ENCODE measurements at places on chromosomes 2 and 18.

- no peak for DNase-seq
Measured at GRCh38 chr2:99299580-99299979, 1.4 kb downstream of the LYG1 start.

DNA sequence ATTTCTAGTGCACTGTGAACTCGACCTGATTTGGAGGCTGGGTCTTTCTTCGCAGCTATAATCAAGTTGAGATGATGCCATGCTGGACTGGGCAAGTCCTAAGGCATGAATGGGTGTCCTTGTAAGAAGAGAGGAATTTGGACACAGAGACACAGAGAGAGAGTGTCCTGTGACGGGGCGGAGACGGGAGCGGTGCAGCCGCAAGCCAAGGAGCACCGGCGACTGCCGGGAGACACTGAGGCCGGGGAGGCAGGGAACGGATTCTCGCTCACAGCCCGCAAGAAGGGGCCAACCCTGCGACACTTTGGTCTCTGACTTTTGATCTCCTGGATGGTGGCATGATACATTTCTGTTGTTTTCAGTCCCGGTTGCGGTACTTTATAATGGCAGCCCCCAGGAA lies 22.4 kb upstream of the MBP start:
- DNase-seq, result no peak

DNA sequence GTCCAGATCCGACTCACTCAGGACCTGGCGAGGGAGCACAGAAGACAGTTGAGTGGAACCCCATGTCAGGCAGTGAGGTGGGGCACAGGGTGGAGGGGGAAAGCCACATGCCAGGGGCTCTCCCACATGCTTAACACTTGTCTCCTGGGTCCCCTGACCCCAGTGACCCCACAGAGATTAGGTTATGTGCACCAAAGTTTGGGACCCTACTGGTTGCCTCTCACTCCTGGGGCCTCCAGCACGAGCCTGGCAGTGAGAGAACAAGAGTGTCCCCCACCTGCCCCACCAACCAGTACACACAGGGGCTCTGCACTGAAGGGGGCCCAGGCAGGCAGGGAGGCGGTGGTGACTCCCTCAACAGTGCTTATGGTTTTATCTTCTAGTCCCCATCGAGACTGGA lies 58.3 kb downstream of the CIB4 start:
- peak; percentile 1 for DNase-seq

GRCh38 chr2:129861666-129862288 lies 117.7 kb upstream of the RAB6C start:
- DNase-seq, result no peak

- DNase-seq, result no peak
Measured at GRCh38 chr2:12803607-12804006, 86.9 kb downstream of the TRIB2 start.

GRCh38 chr2:237289139-237289538 lies 124.8 kb downstream of the COL6A3 start:
- no peak for DNase-seq

DNA sequence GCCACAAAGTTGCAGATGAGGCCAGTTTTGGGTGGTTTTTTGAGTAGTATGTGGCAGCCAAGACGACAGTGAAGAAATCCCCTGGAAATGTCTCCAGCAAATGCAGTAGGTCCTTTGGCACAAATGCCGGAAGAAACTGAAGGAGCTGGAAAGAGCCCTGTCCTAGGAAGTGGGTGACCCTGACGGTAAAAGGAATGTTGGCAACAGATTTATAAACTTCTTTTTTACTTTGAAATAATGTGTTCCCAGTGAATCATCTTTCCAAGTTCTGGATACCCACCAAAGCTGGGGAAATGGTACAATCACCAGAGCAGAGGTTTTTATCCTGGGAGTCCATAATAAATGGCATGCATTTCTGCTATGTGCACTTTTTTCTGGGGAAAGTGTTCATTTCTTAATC lies 112.9 kb downstream of the CSRNP3 start:
- no peak for DNase-seq

- DNase-seq, result no peak
Measured at GRCh38 chr2:121598087-121598486, 51.2 kb downstream of the CLASP1 start.

DNA sequence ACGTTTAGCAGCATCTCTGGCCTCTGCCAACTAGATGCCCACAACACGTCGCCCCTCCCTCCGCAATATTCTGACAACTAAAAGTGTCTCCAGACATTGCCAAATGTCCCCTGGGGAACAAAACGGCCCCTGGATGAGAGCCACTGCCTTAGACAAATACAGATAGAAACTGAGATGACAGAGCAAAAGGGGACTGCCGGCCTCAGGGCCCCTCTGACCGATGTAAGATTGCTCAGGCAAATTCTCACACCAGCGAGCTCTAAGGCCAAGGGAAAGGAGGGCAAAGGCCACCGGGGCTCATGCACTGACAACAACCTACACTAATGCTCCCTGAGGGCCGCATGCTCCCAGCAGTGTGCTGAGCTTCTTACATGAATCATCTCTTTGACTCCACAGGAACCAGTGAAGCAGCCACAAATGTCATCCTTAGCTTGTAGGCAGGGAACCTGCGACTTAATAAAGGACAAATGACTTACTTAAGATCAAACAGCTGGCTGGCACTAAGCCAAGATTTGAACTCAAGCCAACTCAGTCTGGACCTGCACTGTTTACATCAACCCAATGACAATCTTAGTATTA lies 228.5 kb downstream of the TTC32 start:
- DNase-seq, result no peak

- no peak for DNase-seq
Measured at GRCh38 chr2:231911381-231911780, 14.8 kb downstream of the NPPC start.

GRCh38 chr2:200705305-200706041 lies 106.2 kb upstream of the BZW1 start:
- DNase-seq, result peak; percentile 18

DNA sequence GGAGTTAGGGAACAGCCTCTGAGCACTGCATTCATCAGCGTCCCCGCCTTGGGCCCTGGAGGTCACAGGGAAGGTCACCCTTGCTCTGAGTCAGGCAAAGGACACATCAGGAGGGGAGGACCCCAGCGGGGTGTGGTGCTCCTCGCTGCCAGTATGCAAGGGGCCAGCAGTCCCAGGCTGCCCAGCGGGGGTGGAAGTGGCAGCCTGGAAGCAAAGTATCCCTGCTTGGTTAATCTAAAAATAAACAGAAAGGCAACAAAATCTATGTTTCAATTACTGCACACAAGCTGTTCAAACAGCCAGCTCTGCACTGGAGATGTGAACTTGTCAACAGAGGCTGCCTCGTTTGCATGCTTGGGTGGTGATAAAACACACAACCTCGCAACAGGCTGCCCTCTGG lies 164.1 kb downstream of the KLHL29 start:
- DNase-seq, result no peak

- DNase-seq, result no peak
Measured at GRCh38 chr2:204051984-204052556, 115.5 kb downstream of the ICOS start.

- DNase-seq, result no peak
Measured at GRCh38 chr2:19346983-19347618, 11.3 kb downstream of the OSR1 start.

GRCh38 chr2:197706839-197707207 lies 1.7 kb downstream of the MARS2 start:
- DNase-seq, result no peak

- no peak for DNase-seq
Measured at GRCh38 chr2:147829106-147829505, 15.7 kb upstream of the ACVR2A start.

GRCh38 chr2:40240070-40240469 lies 211.8 kb downstream of the SLC8A1 start:
- no peak for DNase-seq

DNA sequence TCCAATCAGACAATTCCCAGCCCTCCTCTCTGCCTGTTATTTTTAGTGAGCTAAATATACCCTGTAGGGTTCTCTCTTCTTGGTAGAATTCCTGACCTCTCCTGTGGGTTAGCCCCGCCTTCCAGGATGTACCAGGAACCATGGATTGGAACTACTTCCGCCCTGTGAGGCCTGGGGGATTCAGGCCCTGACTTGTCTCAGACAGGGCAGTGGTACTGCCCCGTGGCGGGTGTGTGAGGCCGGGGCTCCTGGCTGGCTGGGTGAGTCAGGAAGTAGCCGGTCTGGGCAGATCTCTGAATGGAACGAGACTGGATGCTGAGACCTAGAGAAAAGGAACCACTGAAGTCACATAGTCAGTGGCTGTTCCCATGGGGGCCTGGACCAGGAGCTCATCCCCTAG lies 50.5 kb downstream of the DYSF start:
- no peak for DNase-seq

DNA sequence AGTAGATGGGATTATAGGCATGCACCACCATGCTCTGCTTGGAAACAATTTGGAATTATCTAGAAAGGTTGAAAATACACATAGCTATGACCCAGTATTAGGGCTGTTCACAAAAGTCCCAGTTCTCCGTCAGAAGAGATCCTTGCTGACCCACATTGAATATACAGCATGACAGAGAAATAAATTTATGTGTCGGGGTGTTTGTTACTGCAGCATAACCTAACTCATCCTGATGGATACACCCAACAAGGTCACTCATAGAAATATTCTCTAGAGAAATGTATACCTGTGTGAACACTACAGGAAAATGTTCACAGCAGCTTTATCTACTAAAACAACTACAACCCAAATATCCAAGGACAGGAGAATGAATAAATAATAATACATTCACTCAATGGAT lies 9.0 kb downstream of the TBC1D8 start:
- no peak for DNase-seq

- DNase-seq, result no peak
Measured at GRCh38 chr2:150705767-150706166, 218.3 kb upstream of the RND3 start.

- no peak for DNase-seq
Measured at GRCh38 chr2:152513681-152514080, 178.7 kb downstream of the FMNL2 start.

DNA sequence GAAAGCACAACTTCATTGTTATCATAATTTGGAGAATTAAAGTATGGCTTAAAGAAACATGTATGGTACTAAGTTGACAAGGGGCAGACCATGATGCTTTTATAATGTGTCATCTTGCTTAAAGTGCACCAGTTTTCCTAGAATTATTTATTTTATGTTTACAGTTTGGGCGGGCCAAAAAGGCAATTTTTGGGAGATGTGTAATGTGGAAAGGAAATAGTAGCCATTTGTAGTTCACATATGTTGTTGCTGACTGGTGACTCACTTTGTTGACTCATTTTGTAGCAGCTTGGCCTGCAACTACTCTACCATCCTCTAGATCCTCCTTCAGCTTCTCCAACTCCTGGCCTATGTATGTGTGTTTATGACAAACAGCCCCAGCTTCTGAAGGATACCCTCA lies 7.7 kb downstream of the ZSCAN30 start:
- no peak for DNase-seq

DNA sequence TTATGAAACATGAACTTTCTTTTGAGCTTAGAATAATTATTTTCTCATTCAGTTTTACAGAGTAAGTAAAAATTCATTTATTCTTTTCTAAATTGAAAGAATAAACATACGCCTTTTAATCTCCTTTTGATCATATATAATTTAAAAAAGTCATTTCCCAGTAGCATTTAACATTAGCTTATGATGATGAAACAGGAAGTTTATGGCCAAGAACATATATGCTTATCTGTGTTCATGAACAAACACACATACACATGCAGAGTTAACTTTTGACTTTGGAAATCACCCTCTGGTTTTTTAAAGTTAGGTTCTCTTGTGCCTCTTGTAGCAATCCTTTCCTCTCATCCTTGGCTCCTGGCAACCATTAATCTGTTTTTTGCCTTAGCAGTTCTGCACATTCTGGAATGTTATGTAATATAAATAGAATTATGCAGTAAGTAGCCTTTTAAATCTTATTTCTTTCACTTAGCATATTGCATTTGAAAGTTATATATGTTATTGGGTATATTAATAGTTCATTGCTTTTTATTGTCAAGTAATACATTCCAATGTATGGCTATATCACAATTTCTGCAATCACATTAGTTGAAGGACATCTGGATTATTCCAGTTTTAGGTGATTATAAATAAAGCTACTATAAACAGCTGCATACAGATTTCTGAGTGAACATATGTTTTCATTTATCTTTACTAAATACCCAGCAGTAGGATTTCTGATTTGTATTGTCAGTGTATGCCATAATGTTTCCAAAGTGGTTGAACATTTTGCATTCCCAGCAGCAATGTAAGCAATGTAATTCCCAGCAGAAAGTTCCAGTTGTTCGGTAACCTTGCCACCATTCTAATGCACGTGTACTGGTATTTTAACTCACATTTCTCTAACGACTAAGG lies 210.3 kb downstream of the ZRANB3 start:
- DNase-seq, result no peak

GRCh38 chr2:10932345-10933151 lies 20.8 kb downstream of the KCNF1 start:
- DNase-seq, result no peak

GRCh38 chr2:64414736-64415435 lies 39.1 kb upstream of the LGALSL start:
- DNase-seq, result peak; percentile 24

- peak; percentile 64 for DNase-seq
Measured at GRCh38 chr2:171432969-171433762, 624 bp downstream of the METTL8 start.

DNA sequence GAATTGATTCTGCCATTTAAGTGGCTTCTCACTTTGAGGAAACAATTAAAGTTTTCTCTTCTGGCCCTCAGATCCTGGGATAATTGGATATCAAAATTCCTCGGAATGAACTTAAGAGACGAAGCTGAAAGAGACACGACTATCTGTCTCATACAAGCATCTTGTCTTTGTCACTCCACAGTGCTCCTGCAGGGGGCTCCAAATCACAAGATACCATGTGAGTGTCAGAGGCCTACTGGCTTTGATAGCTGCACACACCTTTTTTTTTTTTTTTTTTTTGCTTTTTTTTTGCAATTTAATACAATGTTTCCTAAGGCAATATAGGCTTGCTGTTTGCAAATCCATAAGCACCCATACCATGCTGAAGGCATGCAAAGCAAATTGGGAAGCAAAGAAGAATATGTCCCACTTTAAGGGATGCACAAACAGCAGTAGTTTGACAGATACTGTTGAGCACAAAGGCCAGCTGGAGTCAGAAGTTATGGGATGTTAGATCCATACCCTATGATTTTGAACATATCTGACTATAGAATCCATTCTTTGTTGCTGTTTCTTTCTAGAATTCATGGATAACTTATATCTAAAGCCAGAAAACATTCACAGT lies 109.0 kb upstream of the CBLN2 start:
- peak; percentile 55 for DNase-seq

DNA sequence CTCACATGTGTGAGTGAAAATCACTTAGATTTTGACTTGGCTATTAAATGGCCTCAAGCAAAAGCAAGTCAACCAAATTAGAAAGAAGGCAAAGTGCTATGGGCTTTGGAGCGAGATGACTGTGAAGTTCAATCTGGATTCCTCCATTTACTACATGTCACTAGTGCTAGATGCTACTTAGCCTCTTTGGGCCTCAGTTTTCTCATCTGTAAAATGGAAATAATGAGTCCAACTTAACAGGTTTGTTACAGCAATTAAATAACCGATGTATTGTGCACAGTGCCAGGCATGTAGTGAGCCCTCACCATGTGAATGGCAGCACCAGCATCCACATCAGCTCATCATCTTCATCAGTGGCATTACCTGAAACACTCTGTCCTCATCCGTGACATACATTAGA lies 376.3 kb downstream of the MTX2 start:
- no peak for DNase-seq

Data from activated CD4-positive, alpha-beta memory T cell treated with anti-CD3 and anti-CD28 coated beads for 36 hours (primary cell).